Activated gamma-delta T cell (primary cell): ENCODE measurements at places on chromosomes 4 and X.

DNA sequence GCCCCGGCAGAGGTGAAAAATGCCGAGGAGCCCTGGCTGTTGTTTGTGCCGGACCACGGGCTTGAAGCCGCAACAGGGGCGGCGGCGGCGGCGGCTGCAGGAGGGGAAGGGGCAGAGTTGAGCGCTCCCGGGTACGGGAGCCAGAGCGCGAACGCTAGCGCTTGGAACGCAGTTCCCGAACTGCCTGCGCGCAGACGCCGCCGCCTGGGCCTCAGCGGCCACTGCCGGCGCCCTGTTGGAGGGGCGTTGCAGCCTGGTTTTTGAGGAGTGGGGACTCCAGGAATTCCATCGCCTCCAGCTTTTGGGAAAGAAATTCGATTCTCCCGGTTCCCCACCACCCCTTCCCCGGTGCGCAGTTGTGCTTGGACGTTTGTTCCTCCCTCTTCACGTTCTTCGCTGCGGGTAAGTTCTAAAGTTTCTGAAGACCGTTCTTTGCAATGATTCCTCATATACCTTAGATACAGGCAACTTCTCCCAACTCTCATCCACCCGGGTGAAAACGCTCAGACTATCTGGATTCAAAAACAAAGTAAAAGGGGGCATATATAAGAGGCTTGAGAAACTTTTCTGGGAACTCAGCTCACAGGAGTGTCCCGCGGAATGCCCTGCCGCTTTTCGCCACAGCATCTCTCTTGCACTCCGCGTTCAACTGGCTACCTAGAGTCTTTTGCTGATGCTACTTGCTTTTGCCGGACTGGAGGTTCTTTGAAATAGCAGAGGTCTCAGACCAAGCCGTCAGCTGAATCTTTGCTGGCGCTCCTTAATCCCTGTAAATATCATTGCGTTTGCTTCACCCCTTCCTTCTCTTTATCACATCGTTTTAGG lies 1.0 kb downstream of the FAT4 start:
- no peak for DNase-seq

GRCh38 chr4:96146686-96147085 lies 306.8 kb downstream of the PDHA2 start:
- DNase-seq, result no peak

- no peak for DNase-seq
Measured at GRCh38 chr4:96164814-96165351, 325.0 kb downstream of the PDHA2 start.

DNA sequence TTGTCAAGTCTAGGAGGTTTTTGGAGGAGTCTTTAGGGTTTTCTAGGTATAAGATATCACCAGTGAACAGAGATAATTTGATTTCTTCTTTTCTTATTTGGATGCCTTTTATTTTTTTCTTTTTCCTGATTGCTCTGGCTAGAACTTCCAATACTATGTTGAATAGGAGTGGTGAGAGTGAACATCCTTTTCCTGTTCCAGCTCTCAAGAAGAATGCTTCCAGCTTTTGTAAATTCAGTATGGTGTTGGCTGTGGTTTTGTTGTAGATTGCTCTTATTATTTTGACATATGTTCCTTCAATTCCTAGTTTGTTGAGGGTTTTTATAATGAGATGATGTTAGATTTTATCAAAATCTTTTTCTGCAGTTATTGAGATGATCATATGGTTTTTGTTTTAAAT lies 165.6 kb upstream of the WDFY3 start:
- no peak for DNase-seq

DNA sequence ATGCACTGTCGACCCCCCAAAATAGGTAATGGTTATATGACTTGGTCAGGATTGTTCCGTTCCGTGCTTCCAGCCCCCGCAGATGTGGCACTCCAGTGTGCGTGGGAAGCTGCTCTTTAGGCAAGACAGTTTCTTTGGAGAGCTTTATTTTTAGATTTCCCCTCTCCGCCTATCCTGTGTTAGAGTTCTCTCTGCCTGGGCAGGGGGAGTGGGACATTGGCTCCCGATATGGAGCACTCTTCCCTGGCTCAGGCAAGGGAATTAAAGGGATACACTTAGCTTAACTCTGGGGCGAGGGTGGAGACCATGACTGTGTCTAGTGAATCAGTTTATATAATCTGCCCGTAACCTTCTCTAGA lies 36.0 kb downstream of the DLG3 start:
- DNase-seq, result no peak

GRCh38 chr4:183602557-183603027 lies 56.4 kb downstream of the RWDD4 start:
- DNase-seq, result no peak

DNA sequence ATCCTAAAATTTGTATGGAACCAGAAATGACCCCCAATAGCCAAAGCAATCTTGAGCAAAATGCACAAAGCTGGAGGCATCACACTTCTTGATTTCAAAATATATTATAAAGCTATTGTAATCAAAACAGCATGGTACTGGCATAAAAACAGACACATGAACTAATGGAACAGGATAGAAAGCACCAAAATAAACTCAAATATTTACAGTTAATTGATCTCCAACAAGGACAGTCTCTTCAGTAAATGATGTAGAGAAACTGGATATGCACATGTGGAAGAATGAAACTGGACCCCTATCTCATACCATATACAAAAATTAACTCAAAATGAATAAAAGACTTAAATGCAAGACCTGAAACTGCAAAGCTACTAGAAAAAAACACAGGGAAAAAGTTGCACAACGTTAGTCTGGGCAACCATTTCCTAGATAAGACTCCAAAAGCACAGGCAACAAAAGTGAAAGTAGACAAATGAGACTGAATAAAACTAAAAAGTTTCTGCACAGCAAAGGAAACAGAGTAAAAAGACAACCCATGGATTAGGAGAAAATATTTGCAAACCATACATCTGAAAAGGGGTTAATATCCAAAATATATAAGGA lies 64.9 kb downstream of the CD99L2 start:
- DNase-seq, result no peak

- DNase-seq, result no peak
Measured at GRCh38 chr4:170589597-170590191, 499.9 kb upstream of the AADAT start.

DNA sequence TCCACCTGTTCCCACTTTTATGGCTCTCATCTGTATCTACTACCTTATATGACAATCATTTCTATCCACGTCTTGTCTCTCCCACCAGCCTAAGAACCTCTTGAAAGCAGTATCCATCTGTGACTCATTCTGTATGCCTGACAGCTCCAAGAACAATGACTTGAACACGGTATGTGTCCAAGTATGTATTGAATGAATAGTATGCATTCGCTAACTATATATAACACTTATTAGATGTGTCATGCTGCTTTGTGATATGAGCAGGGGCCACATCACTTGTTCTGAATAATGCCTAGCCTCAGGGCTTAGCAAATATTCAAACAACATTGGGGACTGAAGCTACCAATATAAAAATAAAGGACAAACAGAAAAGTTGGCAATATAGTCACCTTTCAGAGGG lies 4.9 kb downstream of the OPHN1 start:
- no peak for DNase-seq

- no peak for DNase-seq
Measured at GRCh38 chr4:186878203-186878776, 154.6 kb upstream of the FAT1 start.

GRCh38 chrX:28398342-28398741 lies 188.9 kb upstream of the IL1RAPL1 start:
- DNase-seq, result no peak

DNA sequence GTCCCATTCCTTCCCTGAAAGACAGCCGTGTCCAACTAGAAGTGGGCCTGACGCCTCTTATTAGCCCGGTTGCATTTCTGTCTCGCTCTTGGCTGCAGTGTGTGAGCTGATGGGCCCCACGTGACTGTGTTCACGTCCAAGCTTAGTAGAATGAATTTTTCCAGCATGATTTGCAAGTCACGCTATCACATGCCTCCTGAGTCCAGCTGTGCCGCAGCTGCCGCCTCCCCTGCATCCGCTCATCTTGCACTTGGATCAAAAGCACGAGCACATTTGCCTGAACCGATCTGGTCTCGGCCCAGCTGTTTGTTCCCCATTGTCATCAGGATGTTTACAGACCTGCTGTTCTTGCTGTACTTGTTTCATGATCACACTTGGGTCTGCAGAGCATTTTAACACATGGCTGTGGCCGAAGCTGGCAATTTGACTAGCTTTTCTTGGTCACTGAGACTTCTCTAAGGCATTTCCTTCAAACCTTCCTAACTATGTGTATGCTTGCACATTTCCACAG lies 126.5 kb downstream of the KIT start:
- DNase-seq, result no peak

DNA sequence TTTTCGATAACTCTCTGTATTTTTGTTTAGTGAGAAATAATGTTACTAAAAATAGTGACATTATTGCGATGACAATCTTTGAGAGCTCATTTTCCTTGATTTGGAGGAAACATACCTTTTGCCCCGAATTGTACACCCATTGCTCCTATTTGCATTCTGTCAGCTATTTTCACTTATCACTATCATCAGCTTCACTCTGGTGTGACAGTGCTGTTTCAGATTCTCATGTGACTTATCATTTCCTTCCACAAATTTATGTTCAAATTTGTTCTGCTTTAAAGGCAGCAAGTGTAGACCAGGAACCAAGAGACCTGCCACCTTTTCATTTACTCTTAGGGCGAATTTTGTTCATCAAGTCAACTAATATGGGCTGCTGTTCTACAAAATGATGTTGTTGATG lies 179.4 kb downstream of the RBM46 start:
- DNase-seq, result no peak

DNA sequence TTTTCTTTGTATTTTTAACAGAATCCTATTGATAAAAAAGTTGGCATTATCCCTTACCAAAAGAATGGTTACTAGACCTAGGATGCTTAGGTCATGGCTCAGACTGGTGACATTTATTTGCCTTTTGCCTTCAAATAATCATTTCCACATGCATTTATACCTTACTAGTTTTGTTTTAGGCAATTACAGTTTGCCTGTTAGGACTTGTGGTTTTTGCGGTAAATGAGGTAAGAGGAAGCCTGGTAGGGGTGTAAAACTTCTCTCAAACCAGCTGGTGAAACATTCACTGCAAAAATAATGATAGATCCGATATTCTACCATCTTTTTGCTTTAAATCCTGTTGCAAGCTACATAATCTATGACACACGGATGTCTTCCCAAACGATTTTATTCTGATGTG lies 12.1 kb downstream of the LAMP2 start:
- no peak for DNase-seq

GRCh38 chrX:72644946-72645345 lies 69.2 kb downstream of the PHKA1 start:
- DNase-seq, result no peak

DNA sequence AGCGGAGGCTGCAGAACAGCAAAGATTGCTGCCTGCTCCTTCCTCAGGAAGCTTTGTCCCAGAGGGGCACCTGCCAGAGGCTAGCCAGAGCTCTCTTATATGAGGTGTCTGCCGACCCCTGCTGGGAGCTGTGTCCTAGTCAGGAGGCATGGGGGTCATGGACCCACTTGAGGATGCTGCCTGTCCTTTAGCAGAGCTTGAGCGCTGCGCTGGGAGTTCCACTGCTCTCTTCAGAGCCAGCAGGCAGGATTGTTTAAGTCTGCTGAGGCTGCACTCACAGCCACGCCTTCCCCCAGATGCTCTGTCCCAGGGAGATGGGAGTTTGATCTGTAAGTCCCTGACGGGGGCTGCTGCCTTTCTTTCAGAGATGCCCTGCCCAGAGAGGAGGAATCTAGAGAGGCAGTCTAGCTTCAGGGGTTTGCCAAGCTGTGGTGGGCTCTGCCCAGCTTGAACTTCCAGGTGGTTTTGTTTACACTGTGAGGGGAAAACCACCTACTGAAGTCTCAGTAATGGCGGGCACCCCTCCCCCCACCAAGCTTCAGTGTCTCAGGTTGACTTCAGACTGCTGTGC lies 10.9 kb downstream of the DCK start:
- no peak for DNase-seq

DNA sequence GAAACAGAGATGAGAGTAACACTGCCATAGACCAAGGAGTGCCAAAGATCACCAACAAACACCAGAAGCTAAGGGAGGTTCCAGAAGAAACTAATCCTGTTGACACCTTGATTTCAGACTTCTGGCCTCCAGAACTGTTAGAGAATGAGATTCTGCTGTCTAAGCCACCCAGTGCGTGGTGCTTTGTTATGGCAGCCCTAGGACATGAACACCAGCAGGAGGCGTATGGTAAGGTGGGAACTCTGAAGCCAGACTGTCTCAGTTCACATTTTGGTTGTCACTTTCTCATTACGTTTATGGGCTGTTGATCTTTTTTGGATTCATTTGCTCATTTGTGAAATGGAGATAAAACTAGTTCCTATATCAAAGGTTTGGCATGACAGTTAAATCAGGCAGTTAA lies 142.9 kb downstream of the DCHS2 start:
- no peak for DNase-seq

DNA sequence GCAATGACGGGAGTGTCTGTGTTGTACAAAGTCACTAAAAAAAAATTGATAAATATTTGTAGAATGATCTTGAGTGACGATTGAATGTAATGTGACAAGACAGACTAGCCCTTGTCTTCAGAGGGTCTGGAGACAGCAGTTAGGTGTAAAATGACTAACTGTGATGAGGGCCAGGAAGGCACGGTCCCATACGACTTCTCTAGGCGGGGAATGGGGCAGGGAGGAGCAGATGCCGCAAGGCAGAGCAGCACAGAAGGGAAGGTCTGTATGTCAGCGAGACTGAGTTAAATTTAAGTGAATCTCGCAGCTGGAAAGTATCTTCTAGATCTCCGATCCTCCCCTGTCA lies 405 bp downstream of the CENPE start:
- DNase-seq, result no peak

DNA sequence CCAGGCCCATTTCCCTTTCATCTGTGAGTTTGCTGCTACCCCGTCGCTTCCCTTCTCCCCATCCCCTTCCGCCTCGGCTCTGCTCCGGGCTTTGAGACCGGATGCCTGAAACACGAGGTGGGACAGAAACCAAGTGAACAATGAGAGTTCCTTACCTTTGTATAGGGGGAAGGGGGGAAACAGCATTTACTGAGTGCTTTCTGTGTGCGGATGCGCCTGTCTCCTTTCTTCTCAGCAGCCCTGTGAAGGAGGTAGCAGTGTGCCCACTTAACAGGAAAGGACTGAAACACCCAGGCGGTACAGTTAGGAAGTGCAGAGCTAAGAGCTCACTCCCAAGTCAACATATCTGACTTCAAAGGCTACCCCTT lies 43.2 kb upstream of the TMSB15B start:
- no peak for DNase-seq

DNA sequence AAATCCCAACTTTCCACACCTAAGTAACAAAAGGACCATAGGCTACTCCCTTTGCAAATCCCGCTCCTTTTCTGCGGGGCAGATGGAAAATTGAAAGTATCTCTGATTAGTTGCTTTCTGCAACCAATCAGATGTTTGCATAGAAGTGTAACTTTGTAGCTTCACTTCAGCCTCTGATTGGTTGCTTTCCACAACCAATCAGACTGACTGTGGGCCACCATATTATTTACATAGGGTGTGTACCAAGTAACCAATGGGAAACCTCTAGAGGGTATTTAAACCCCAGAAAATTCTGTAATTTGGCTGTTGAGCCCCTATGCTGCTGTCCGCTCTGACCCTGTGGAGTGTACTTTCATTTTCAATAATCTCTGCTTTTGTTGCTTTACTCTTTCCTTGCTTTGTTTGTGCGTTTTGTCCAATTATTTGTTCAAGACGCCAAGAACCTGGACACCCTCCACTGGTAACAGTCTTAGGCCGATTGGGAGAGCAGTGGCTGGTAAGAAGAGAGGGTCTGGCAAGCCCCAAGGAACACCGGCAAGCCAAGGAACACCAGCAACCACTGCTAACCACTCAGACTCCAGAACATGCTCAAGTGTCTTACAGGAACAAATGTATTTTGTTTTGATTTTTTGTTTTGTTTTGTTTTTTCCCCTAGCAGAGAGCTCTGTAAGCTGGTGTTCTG lies 125.5 kb upstream of the MAP3K15 start:
- no peak for DNase-seq

- no peak for DNase-seq
Measured at GRCh38 chr4:22554670-22555069, 38.8 kb upstream of the ADGRA3 start.
